ENCODE measurements at places on chromosomes 12 and 14.

DNA sequence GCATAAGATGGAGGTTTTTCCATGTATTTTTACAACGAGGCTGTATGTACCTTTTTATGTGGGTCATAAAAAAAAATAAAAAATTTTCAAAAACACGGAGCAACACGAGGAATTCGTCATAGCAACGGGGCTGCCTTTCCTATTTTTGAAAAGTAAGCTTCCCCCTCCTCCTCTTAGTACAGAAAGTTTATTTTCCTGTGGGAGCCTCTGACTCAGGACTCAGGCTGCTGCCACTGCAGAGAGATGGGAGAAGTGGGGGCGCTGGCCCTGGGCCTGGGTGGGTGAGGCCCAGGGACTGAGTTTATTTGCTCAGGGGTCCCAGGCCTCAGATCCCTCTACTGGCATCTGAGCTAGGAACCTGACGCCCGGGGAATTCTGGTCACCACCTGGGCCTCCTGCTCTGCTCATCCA, 10.2 kb upstream of the CMKLR1 start:
- no peak for DNase-seq

DNA sequence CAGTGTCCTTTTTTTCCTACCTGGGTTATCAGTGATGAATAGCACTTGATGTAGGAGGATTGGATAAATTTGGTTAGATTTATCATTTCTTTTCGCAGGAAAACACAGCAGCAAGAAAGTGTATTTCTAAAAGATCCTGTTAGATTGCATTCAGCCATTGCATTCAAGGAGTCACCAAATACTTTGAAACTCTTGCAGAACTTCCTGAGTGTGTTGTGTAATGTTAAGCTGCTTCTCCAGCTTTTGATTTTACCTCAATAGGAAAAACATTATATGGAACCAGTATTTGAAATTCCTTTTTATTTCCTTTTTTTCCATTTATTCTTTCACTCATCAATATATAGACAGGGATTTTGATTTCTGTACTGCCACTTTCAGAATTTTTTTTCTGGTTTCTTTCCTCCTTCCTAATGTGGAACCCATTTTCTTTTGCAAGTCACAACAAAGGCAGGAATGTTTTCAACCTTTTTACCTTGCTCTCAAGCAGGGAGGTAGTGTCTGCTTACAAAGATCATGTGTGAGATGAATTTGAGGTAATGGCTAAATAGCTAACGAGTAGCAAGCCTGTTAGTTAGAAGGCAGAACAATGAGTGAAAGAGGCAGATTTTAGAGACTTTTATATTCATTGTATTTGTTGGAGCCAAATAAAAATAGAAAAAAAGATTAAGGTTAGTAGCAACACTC, 56.2 kb downstream of the PPHLN1 start:
- DNase-seq: no peak

GRCh38 chr12:128513831-128514230, 246.9 kb downstream of the TMEM132C start:
- no peak for DNase-seq

DNA sequence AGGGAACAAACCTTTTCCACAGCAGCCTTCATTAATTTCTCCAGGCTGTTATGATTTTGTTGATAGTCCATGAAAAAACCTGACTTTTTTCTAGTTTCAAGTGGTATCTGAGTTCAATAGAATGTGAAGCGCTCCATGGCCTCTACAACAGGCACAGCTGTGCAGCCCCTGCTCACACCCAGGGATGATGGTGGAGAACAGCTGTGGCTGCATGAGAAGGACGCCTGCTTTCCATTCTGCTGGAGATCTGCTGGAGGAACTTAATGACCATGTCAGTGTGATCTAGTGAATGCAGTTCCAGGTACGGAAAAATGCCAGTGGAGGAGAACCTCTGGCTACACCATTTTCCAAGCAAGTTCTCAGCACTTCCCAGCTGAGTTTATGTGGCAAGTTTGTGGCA, 80.6 kb downstream of the PIWIL1 start:
- DNase-seq: no peak

DNA sequence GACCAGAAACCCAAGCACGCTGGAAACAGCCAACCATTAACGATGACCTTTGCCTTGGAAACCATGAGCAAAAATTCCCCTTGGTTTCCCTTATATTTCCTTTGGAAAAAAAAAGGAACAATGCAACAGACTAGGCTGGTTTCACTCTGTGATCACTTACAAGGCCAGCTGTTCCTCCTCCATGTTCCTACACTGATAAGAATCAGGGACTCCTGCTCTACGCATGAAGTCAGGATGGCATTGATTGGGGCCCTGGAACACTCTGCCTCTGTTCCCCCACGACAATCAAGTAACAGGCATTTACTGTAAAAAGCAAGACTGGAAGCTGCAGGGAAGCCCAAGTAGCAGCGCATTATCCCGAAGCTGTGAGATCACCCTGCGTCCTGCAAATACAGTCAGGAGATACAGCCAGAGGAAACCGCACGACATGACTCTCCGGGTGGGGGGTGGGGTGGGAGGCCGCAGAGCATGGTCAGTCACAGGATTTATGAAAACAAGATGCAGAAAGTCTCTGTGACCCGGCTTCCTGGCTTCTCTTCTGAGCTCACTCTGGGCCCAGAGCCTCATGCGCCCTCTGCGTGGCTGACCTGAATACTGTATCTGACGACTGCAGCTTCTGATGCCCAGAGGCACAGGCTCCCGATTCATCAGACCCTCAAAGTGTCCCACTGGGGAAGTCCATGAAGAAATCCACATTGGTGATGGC, 31.1 kb downstream of the SSH1 start:
- no peak for DNase-seq

DNA sequence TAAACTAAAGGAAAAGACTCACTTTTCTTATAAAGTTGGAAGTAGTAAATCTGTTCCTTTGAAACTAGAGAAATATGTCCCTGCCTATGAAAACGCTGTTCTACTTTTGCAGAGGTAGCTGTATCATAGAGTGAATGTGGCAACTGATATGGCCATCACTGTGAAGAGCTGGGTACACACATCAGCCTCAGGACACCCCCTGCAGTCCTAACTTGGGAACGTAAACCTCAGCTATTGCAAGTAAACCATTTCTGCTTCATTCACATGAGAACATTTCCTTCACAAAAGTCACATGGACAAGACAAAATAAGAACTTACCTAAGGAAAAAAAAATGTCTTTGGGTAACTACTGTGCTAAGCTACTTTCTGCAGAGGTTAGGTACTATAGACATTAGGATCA, 233.3 kb upstream of the PPFIA2 start:
- peak; percentile 46 for DNase-seq

- peak; percentile 50 for DNase-seq
Observed at GRCh38 chr12:66107451-66107915, 23.1 kb downstream of the LLPH start.

- DNase-seq: no peak
Observed at GRCh38 chr14:65750906-65751305, 338.4 kb downstream of the FUT8 start.

- no peak for DNase-seq
Observed at GRCh38 chr14:77222546-77223225, 41.1 kb downstream of the TMEM63C start.

GRCh38 chr14:102554821-102555819, 37.3 kb upstream of the RCOR1 start:
- peak; percentile 72 for DNase-seq

DNA sequence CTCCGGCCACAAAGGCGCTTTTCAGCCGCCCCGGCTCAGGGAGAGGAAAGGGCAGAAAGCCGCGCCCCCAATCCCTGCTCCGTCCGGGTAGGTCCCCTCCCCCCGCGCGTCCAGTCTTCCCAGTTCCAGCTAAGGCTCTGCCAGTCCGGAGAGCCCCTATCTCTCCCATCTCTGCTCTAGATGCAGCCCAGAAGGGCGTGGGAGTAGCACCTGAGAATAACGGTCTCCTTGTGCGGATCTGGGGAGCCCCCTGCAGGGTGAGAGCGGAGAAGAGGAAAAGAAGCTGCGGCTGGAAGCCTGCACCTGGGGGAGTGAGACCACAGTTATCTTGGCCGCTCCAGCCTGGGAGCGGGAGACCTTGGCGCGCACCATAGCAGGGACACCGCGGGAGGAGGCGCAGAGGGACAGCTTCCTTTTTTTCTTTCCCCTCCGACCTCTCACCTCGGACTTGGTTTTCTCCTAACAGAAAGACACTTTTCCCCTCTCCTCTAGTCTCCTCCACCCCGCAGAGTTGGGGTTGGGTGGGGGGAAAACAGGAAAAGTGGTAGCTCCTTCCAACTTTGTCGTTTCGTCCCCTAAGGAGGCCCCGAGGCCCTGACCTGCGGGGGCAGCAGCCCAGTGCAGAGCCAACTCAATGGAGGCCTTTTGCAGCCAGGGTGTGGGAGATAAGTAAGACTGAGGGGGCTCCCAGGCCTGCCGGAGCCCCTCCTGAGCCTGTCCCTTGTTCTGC, 2.4 kb downstream of the DHH start:
- DNase-seq: peak; percentile 71

All from CD4-positive, alpha-beta T cell treated with Interleukin-6 for 4 hours (primary cell).